ENCODE measurements at places on chromosomes 12 and 14.

- DNase-seq: no peak
These were observed 10.7 kb downstream of the PKP2 start for GRCh38 chr12:32885831-32886230.

DNA sequence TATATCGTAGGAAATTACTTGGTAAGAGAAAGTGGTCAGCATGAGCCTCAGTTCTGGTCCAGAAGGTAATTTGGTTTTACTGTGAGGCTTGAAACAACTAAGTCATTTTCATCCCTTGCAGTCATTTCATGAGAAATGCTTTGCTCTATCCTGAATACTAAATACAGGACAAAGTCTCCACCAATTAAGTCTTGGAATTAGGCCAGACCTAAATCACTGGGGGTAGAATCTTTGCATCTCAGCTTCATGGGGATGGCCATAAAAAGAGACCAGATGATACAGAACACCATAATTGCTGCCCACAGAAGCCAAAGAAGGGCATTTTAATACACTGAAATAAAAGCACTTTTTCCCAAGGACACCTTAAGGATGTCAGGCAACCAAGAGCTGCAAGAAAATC is 277.9 kb upstream of the DCN start:
- DNase-seq: no peak

DNA sequence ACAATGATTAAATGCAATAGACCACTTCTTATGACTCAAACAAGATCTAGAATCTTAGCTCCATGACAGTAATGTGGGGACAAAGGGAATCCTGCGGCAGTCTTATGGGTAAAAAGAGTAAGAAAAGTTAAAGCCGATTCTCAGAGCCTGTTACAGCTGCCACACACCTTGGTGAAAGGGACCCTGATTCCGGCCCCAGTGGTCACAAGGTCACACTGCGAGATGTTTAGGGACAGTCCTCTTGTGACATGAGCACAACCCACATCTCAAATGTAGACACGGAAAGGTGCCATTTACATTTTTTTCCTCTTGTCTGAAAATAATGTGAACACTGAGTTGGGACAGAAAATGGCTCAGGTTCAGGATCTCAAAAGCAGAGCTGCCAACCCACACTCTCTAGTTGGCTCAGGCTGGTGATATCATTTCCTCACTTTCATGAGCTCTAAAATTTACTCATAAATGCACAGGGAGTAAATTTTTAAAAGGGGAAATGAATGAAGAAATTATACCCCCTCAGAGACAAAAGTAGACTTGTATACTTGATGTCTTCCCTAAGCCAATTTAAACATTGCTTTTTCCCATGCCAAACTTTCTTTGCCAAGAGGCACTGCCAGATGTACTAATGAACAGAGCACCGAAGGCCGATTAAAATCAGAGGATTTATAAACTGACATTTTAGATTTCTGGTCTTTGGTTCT is 113.1 kb upstream of the OVCH1 start:
- DNase-seq: no peak

- peak; percentile 15 for DNase-seq
These were observed 304.1 kb upstream of the SSTR1 start for GRCh38 chr14:37903343-37904191.

- no peak for DNase-seq
These were observed 27.3 kb downstream of the NTF3 start for GRCh38 chr12:5459051-5459782.

GRCh38 chr12:117903110-117903840 is 65.5 kb downstream of the KSR2 start:
- DNase-seq: no peak

GRCh38 chr12:61385771-61386170 is 874.4 kb upstream of the USP15 start:
- DNase-seq: no peak

DNA sequence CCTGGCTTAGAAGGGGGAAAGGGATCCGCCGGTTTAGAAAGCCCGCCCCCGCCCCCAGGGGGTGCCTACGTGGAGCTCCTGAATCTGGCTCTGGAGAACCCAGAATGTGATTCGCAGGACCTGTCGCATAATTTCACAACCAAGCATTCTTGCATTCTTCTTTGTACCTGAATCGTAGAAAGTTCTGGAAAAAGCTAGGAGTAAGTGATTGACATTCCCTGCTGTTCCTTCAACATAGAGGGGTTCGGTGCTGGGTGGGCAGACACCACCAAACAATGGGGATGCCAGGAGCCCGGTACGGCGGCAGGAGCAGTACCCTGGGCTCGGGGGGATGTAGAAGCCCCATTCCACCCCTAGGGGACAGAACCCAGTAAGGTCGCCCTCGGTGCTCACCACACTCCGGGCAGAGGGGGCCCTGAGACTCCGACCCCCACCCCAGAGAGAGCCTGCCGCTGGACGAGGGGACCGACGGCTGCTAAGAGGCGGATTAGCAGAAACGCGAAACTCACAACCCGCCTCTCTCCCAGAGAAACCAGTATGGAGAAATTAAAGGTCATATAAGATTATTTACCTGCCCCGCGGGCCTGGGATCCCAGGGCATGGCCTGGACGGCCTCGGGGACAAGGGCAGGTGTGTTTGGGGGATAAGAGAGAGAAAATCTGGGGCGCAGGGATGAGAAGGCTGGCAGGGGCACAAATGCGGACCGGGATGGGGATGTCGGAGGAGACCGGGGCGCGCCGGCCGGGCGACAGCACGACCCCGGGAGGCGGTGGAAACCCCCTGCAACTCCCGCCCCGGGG is 520 bp downstream of the CSRP2 start:
- DNase-seq: no peak

DNA sequence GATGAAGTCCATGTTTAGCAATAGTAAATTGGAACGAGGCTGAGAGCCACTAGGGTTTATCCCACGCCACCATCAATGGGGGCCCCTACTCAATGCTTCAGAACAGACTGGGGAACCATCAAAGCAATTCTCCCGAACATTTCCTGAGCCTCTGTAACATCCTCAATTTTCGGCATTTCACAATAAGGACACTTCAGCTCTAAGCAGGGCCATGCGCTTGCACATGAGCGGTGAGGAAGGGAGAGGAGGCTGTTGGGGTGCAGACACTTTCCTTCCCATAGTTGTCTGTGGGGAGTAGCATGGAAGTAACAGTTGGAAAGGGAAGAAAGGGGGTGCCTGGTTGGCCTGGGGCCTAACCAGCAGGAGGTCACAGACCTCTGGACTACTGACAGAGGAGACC is 129.9 kb upstream of the PRMT8 start:
- DNase-seq: no peak

Measured in CD4-positive, alpha-beta T cell treated with Interleukin-6 at 100 ng/mL for 8 hours (primary cell).